T-cell (primary cell): ENCODE measurements at places on chromosomes 16 and 17.

GRCh38 chr16:67393111-67393787 lies at the start of gene TPPP3:
TPPP3 (minus strand) TSS chr16:67393498; CDS start chr16:67391111, 2,387 bp downstream.
- DNase-seq = peak; percentile 20

DNA sequence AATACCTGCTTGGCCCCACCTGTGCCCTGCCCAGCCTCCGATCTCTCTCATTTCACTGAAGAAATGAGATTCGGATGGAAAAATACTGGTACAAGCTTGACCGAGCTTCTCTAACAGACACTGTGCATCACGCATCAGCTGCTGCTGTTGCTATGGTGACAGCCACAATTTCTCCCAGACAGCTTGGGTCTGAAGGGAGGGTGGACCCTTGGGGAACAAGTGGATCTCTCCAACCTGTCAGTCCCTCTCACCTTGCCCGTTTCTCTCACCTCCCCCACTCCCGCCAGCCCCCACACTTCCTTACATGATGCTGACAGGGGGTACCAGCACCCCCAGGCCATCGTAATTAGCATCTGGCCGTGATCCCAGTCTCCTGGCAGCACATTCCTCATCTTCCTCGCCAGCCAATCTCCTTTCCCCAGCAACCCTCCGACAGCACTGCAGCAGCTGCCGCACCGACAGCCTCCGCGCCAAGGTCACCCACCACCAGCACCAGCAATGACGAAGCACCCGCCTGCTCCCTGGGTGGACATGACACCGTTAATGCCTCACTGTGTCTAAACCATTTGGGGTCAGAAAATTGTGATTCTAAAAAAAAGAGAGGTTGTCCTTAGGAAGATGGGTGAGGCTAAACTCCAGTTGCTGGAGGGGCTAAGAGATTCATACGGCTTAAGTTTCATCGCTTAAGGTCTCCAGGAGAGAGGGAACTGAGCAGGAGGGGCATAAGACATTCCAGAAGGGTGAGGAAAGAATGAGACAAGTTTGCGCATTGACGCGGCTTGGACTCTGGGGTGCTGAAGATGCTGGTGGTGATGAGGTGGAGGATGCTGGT lies 58.6 kb upstream of the TNRC6A start:
- DNase-seq = no peak

DNA sequence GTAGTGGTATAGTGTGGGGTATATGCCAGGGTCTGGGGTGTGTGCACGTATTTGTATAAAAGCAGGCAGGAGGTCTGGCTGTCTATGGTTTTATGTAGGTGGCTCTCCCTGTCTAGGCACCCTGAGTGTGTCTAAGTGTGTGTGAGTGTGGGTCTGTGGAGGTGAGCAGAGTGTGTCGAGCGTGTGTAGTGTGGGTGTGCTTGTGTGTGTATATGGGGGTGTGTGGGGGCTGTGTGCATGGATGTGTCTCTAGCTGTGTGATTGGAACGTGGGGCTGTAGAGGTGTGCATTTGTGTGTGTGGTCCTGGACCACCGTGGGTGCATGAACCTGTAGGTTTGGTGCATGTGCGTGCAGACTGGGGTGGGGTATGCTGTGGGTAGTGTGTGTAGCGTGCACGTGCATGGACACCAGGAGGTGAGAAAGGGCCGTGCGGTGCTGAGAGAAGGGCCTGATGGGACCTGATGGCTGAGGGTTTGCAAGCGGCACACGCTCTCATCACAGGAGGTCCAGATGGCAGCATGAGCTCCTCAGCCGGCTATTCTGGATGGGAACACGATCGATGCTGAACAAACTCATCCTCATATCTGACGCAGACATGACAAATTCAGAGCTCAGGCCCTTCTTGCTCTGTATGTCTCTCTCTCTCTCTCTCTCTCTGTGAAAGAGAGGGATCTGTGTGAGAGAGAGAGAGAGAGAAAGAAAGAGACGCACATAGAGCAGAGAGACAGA lies 27.7 kb downstream of the SPACA3 start:
- DNase-seq = no peak

- DNase-seq = no peak
Observed at GRCh38 chr17:64982139-64982915, 63.0 kb upstream of the LRRC37A3 start.

GRCh38 chr16:85418978-85419491 lies 194.1 kb upstream of the GSE1 start:
- DNase-seq = no peak

DNA sequence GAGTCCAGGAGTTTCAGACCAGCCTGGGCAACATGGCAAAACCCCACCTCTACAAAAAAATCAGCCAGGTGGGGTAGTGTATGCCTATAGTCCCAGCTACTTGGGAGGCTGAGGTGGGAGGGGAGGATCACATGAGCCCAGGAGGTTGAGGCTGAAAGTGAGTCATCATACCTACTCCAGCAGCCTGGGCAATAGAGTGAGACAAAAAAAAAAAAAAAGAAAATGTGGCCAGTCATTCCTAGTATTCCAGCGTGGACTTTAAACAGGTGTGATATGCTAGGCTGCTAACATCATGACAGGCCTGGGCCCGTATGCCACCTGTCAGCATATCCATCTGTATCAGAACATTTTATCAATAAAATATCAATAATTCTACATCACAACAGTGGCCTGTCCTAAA lies 143.3 kb downstream of the AATF start:
- no peak for DNase-seq

DNA sequence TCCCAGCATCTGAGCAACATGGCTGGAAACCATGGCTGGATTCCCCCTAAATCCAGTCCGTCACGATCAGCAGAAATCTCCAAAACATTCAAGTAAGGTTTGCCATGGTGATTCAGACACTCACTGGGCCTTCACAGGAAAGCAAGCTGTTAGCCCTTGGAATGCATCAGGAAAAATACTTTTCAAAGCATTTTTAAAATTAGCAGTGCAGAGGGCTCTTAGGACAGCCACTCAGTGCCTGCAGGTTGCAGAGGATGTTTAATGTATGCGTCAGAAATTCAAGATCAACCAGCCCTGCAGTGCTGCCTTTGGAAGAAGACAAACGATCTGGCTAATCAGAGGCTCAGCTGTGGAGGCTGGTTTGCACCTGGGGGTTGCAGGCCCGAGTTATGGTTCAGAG lies 50.3 kb downstream of the FOXL1 start:
- DNase-seq = no peak

DNA sequence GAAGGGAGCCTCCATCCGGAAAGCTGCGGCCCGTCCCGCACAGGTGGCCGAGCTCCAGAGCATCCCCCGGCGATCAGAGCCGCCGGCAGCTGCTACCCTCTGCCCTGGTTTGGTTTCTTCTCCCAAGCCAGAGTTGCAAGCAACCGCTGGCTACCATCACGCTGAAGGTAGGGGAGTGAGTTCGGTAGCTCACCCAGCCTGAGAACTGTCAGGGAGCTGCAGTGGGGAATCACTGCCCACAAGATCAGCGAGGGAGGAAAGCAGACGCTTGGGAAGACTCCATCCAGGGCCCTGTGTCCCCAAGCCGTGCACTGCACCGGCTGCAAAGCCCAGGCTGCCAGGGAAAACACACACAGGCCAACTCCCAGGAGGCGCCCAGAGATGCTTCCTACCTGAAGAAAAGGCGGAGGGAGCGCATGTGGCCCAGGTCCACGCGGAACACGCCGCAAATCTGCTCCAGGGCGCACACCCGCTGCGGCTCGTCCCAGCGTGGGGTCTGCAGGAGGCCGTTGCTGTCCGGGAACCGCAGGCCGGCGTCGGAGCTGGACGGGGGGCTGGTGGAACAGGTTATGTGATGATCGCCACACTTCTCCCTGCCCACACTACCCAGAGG lies 83.3 kb downstream of the TBC1D16 start:
- DNase-seq = no peak

DNA sequence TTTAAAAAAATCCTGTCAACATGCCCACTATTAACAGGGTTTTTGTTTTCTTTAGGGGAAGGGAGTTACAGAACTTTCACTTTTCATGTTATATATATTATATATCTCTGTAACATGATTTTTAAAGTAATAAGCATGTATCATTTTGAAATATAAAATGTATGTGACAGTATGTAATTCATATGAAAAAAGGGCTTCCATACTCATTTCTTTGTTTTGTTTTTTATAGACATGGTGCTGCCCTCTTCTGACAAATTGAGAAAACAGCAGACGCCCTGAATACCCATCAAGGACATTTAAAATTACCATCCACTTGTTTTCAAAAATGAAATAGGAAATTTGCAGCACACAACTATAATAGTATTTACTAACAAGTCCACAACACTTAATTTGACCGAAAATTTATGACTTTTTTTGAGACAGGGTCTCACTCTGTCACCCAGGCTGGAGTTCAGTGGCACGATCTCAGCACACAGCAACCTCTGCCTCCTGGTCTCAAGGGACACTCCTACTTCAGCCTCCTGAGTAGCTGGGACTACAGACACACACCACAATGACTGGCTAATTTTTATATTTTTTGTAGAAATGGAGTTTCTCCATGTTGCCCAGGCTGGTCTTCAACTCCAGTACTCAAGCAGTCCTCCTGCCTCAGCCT lies 30.4 kb downstream of the CFDP1 start:
- peak; percentile 7 for DNase-seq

DNA sequence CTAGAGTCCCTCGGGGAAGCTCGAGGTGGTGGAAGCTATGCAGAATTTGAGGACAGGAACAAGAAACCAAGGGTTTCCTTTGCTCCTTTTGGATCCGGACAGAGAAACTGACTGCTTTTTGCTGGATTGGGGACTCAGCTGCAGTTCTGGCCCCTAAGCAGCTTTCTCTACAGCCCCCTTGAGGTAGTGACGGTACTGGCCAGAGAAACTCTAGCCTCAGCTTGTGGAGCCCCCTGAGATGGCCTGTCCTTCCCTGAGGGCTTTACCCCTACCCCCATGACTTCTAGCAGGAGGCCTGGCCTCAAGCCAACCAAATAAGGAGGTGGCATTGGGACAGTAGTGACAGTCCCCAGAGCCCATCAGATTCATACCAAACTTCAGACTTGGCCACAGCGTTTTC lies 118.1 kb downstream of the IRX5 start:
- DNase-seq = no peak

DNA sequence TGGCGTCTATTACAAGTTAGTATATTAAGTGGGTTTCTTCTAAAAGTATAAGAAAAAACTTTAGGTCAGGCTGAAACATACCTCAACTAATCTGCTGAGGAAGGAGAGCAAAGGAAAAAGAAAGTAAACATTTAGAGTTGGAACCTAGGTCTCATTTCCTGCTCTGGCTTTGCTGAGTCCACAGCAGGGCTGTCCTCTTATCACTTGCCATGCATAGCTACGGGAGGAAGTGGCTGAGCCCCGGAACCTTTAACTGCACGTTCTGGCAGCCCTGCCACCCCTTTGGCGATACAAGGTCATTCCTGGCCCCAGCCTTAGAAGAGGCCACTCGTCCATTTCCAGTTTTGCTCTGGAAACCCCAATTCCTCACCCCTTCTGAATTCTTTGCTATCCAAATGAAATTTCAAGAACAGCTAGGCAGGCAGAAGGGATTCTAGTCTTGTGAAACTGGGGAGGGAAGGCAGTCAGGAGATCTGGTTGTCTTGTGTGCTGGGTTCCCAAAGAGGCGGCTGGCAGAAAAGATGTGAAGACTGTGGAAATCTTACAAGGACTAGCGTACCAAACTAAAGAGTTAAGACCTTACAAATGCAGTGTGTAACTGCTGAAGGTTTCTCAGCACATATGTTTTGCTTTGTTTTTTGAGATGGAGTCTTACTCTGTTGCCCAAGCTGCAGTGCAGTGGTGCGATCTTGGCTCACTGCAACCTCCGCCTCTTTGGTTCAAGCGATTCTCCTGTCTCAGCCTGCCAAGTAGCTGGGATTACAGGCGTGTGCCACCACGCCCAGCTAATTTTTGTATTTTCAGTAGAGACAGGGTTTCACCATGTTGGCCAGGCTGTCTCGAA lies 19.1 kb downstream of the WIPI1 start:
- peak; percentile 49 for DNase-seq

GRCh38 chr16:88725609-88726407 lies 19.5 kb downstream of the CTU2 start:
- no peak for DNase-seq

DNA sequence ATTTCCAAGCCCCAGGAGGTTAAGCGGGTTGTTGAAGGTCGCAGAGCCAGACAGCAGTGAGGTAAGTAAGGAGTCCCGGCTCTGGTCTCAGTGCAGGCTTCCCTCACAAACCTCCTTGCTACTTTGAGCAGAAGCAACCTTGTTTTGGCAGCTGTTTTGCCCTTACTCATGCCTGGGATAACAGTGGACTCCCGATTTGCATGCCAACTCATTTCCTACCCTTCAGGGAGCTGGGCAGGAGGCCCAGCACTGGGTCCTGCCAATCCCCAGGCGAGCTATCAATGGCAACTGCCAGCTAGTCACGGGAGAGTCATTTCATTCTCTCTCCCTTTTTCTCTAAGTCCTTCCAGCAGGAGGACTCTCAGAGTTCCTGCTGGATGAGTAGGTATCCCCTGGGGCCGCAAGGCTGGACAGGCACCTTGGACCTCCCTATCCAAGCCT lies 72.0 kb upstream of the KSR1 start:
- no peak for DNase-seq

DNA sequence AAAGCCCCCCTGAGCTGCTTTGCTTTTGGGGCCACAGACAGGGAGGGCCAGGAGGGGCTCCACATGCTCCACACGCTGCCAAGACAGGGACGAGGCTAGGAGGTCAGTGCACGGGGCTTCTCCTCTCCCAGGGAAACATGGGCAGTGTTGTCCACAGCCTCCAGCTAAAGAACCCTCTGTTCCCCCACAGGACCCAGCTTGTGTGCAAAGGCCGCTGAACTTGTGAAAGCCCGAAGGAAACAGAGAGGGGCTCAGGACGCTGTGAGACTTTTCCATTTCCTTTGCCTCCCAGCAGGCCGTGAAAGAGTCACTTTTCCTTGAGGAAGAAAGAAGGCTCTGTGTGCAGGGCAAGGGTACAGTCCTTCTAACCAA lies 9.7 kb downstream of the CDRT4 start:
- no peak for DNase-seq

DNA sequence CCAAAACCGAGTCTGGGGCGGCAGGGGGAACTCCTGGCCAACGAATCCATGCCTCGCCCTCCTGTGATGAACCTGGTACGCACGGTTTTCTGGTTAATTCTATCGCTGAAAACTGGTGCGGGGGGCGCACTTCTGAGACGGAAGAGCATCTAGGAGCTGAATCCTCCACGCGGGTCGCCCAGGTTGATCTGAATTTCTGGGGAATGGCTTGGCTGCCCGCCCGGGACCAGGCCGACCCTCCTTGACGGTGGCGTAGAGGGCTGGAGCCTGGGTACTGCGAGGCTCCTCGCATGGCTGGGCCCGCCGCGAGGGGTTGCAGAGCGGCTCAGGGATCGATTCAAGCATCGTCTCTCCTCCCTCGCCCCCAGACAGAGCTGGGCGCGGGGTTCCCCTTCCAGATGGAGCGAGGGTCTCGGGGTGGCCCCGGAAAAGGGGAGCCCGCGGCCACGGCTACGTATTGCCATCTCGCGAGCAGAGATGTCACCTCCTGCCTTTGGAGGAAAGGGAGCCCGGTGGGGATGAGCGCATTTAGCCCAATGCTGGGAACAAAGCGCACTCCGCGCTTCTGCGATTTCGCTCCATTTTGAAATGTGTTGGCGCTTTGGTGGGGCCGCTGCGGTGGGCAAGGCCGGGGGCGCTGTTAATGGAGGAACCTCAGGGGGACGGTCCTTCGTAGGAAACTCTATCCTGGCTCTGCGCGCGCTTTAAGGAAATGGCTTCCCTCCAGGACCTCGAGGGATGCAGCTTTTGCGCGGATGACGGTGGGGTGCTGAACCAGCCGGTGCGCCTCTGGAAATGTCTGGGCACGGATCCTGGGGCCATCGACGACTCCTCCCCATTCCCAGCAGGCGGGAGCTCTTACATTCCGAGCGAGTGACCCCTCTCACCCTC lies 2.7 kb downstream of the MAPT start:
- DNase-seq = no peak

GRCh38 chr17:49523706-49524472 lies 28.8 kb downstream of the NGFR start:
- peak; percentile 59 for DNase-seq

- DNase-seq = no peak
Observed at GRCh38 chr17:72411124-72411563, 290.3 kb downstream of the SOX9 start.
